CD4-positive, alpha-beta T cell treated with Interleukin-17A for 4 hours (primary cell): ENCODE measurements at places on chromosomes 2 and 18.

GRCh38 chr2:63555931-63556330 is 32.3 kb downstream of the WDPCP start:
- DNase-seq = no peak

DNA sequence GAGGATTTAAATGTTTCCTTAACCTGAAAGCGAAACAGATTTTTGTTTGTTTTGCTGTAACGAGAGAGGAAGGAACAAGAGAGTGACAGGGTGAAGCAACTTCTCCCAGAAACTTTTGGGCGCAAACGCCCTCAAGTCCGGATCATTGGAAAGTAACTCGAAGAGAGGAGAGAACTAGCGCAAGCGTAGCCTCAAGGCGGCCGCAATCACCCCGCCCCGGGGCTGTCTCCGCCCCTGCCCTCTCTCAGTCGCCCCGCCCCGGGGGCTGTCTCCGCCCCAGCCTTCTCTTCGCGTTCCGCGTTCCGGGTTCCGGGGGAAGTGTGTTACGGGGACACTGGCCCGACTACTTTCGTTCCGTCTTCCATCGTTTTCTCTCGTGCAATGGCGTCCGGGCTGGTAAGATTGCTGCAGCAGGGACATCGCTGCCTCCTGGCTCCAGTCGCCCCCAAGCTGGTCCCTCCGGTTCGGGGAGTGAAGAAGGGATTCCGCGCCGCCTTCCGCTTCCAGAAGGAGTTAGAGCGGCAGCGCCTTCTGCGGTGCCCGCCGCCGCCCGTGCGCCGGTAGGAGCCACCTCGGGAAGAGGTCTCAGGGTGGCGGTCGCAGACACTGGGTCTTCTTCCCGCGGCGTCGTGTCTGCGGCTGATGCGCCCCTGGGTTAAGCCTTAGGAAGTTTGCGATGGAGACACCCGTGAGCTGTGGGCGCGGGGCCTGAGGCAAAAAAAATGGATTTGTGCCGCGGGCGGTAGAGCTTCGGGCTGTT is at the start of gene MRPL44:
MRPL44 (plus strand) TSS at position 372 of the 760 bp plus-strand sequence; CDS start at position 382, 10 bp downstream.
- DNase-seq = peak; percentile 99

DNA sequence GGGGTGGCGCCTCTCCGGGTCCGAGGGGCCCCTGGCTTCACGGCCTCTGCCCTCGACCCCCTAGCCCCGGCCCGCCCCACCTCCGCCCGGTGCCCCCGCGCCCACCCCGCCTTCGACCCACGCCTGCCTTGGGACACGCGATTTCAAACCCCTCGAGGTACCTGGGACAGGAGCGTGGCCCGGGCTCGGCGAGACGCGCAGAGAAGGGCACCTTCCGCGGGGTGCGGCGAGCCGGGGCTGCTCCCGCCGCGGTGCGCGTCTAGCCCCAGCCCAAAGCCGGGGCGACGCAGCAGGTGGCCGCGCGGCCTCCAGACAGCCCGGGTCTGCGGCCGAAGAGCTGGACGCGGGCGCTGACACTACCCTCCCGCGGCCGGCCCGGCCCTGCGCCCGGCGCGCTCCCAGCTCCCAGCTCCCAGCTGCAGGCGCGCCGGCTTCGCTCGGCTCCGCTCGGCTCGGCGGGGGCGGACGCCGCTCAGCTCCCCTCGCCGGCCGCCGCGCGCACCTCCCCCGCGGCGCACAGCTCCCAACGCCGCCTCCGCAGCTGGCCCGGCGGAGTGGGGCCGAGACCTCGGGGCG is at the start of gene CRACDL:
CRACDL (minus strand) TSS at position 449 of the 576 bp plus-strand sequence. CDS start 89,425 bp downstream, outside the sequence.
- DNase-seq = no peak

DNA sequence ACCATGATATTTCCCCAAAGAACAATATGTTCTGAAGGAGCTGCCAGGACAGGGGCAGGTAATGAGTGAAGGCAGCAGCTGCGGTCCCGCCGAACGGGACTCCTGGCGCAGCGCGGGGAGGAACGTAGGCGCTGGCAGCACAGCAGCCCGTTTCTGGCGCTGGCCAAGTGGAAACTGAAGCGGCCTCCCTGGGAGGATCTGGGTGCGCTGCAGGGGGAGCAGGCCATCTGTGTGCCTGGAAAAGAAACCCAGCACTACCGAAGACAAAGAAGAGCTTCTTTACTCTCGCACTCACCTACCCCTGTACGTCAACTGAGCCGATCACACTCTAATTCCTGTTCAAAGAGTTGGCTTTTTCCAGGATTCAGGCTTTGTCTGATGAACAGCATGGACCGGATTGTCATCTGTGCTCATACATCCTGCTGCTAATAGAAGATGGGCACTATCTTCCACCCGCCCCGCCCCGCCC is 11.8 kb downstream of the G6PC2 start:
- no peak for DNase-seq

GRCh38 chr2:210454336-210454735 is 22.2 kb downstream of the LANCL1 start:
- DNase-seq = no peak

DNA sequence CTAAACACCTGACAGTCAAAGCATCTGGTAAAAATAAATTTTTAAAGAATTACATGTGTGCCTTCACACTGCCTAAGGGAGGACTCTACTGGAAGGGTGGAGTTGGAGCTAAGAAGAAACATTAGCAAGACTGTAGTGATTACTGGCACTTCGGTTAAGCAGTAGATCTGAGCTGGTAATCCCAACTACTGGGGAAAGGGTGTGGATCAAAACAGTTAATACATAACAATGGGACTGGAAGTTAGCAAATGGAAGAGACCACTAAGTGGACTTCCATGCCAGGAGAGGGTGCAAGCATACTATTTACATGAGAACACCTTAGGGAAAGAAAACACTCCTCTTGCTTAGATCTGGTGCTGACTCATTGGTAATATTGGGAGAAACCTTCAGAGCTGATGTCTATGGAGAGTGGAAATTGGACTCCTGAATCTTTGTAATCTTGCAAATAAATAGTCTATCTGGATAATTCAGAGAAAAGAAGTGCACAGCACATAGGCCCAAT is 519.6 kb upstream of the LINC00305 start:
- no peak for DNase-seq

- no peak for DNase-seq
Observed at GRCh38 chr2:223053484-223054192, 1.6 kb downstream of the KCNE4 start.

- no peak for DNase-seq
Observed at GRCh38 chr2:20356042-20356441, 5.4 kb upstream of the PUM2 start.
